ENCODE measurements at places on chromosomes 4 and X.
A peak's percentile ranks its signal among the peaks of the same experiment; 100 is the strongest.

GRCh38 chr4:179836179-179837075 is 2394.2 kb upstream of the AGA start:
- H3K36me3 ChIP-seq: no peaks in the 10 kb centered on the region
- no peak overlapping the region for H3K27ac ChIP-seq
- no peaks in the 10 kb centered on the region for H3K27me3 ChIP-seq
- DNase-seq: no peak
- no peaks in the 10 kb centered on the region for H3K4me1 ChIP-seq

DNA sequence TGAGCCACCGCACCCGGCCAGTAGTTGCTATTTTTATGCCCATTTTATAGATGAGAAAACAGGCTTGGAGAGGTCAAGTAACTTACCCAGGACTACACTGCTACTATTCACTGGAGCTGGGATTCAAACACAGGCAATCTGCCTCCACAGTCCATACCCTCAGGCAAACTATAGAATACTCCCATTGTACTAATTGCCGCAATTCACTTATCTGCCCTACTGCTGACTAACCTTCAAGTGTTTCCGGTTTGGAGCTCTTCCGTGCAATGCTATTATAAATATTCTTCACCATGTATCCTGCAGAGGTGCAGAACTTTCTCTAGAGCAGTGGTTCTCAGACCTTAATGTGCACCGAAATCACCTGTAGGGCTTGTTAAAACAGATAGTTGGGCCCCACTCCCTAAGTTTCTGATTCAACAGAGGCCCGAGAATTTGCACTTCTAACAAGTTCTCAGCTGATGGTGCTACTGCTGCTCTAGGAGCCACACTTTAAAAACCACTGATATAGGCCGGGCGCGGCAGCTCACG is 1.9 kb upstream of the G3BP2 start:
- H3K4me1 ChIP-seq: peaks cover 25% of the 10 kb centered on the region
- no peak for DNase-seq
- H3K27me3 ChIP-seq: no peaks in the 10 kb centered on the region
- no peak overlapping the region for H3K27ac ChIP-seq
- no peak overlapping the region for H3K4me3 ChIP-seq

- no peak for DNase-seq
- peaks cover 3% of the 10 kb centered on the region for H3K36me3 ChIP-seq
- peaks cover 12% of the 10 kb centered on the region for H3K4me1 ChIP-seq
- H3K27me3 ChIP-seq: no peaks in the 10 kb centered on the region
- H3K4me3 ChIP-seq: no peak overlapping the region
These were observed 62.0 kb downstream of the MBNL3 start for GRCh38 chrX:132426695-132427281.

DNA sequence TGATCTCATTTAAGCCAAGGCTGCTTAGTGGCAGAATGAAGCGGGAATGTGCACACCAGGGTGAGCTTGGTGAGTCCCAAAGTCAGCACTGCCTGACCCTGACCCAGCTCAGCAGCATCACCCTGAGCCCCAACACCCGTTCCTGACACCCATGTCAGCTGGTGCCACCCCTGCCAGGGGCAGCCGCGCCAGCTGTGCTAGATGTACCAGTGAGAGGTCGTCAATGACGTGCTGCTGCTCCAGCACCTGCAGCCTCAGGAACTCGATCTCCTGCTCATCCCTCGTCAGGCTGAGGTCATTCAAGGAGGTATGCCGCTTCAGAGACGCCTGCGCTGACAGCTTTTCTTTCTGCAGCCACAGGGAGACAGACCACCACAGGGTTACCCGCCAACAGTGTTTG is 61.7 kb upstream of the C4orf50 start:
- no peaks in the 10 kb centered on the region for H3K4me1 ChIP-seq
- no peak overlapping the region for H3K4me3 ChIP-seq
- DNase-seq: no peak

- H3K27ac ChIP-seq: no peak overlapping the region
- H3K27me3 ChIP-seq: peaks cover 5% of the 10 kb centered on the region
- no peak overlapping the region for H3K4me3 ChIP-seq
- no peaks in the 10 kb centered on the region for H3K36me3 ChIP-seq
- DNase-seq: no peak
These were observed 126.2 kb downstream of the SORBS2 start for GRCh38 chr4:185685804-185686203.

DNA sequence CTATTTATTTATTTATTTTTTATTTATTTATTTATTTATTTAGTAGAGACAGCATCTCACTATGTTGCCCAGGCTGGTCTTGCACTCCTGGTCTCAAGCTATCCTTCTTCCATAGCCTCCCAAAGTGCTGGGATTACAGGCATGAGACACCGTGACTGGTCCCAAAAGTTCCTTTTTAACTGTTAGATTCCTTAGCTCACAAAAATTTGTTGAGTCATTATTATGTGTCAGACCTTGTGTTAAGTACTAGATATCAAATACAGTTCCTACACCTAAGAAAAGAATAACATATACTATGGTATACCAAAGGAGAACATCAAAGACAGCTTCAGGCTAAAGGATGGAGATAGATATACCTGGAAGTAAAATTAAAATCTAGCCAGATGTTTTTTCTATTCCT is 11.6 kb downstream of the FGA start:
- H3K36me3 ChIP-seq: no peaks in the 10 kb centered on the region

- no peak overlapping the region for H3K27ac ChIP-seq
- H3K4me1 ChIP-seq: peaks cover 19% of the 10 kb centered on the region
- H3K27me3 ChIP-seq: peaks cover 72% of the 10 kb centered on the region
- peak overlapping the region; percentile 77 for H3K4me3 ChIP-seq
- no peaks in the 10 kb centered on the region for H3K36me3 ChIP-seq
These were observed 151.2 kb upstream of the SLC4A4 start for GRCh38 chr4:71187404-71188155.

DNA sequence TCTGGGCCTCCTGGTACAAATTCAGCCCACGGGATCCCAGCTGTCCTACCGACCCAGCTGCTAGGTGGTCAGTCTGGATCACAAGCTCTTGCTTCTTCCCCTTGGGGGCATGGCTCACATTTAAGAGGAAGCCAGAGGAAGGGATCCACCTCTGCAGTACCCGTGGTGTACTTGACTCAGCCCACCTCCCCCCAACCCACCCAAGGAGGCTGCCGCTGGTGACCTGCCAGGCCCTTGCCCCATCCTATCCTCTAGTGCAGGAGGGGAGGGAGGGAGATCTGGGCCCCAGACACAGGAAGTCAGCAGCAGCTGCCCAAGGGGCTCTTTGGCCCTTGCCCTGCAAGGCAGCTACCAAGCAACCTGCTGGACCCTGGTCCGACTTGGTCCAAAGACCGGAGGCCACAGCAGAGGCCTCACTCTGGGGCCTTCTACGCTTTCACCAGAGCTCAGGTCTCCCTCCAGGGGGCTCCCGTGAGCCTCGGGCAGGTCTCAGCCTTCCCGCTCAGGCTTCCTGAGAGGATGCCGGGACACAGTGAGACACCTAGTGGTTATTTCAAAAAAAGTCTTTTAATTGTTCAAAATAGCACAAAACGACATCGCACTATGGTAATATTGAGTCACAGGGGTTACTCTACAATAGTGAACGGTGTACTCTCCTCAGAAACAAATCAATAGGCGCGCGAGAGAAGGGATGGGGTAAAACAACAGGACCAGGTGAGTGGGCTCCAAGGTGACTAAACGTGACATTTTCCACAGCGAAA is 2.7 kb upstream of the RENBP start:
- peak overlapping the region; percentile 41 for H3K4me3 ChIP-seq
- H3K4me1 ChIP-seq: peaks cover 25% of the 10 kb centered on the region
- DNase-seq: peak; percentile 79
- peak overlapping the region; percentile 81 for H3K27ac ChIP-seq

- H3K27me3 ChIP-seq: peaks cover 8% of the 10 kb centered on the region
- no peak overlapping the region for H3K4me3 ChIP-seq
- DNase-seq: no peak
- no peaks in the 10 kb centered on the region for H3K36me3 ChIP-seq
These were observed 289.7 kb downstream of the STK32B start for GRCh38 chr4:5340991-5341451.

- H3K4me1 ChIP-seq: peaks cover 14% of the 10 kb centered on the region
- peaks cover 8% of the 10 kb centered on the region for H3K36me3 ChIP-seq
- no peak overlapping the region for H3K4me3 ChIP-seq
- H3K27me3 ChIP-seq: no peaks in the 10 kb centered on the region
- DNase-seq: no peak
- no peak overlapping the region for H3K27ac ChIP-seq
These were observed 3.5 kb upstream of the PGRMC2 start for GRCh38 chr4:128291096-128291495.

- no peaks in the 10 kb centered on the region for H3K36me3 ChIP-seq
- H3K27me3 ChIP-seq: peaks cover 15% of the 10 kb centered on the region
- H3K4me3 ChIP-seq: no peak overlapping the region
- no peaks in the 10 kb centered on the region for H3K4me1 ChIP-seq
These were observed 11.6 kb upstream of the ARHGAP36 start for GRCh38 chrX:131046596-131046995.

DNA sequence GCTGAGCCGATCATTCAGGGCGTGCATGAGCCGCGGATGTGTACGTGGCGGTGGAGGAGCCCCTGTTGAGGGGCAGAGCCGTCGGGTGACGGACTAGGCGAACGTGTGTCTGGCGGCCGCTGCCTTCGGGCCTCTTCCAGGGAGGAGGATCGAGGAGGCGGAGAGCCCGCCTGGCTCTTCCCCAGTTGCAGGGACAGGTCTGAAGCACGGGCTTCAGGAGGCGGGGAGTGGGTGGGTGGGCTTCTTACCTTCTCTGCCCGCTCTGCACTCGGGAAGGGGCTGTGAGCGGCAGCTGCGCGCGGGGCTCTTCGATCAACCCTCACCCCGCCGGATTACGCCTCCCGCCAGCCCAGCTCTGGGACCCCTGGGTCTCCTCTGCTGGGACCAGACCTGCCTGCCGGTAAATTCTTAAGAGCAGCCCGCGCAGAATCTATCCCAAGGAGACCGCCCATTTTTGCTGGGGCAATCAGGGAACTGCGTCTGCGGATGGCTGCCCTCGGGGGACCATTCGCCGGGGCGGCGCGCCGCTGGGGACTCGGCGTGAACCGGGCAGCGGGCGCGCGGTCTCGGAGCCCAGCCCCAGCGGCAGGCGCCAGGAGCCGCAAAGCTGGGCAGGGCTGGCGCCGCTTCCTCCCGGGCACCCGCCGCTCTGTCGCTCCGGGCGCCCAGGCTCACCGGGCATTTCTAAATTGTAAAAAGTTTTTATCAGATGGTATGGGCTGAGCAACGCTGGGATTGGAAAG is 4.9 kb downstream of the PLAC8 start:
- H3K27me3 ChIP-seq: peaks cover 3% of the 10 kb centered on the region
- peak overlapping the region; percentile 99 for H3K27ac ChIP-seq
- peak; percentile 67 for DNase-seq
- H3K36me3 ChIP-seq: peaks cover 55% of the 10 kb centered on the region
- H3K4me1 ChIP-seq: peaks cover 47% of the 10 kb centered on the region
- H3K4me3 ChIP-seq: peak overlapping the region; percentile 96

DNA sequence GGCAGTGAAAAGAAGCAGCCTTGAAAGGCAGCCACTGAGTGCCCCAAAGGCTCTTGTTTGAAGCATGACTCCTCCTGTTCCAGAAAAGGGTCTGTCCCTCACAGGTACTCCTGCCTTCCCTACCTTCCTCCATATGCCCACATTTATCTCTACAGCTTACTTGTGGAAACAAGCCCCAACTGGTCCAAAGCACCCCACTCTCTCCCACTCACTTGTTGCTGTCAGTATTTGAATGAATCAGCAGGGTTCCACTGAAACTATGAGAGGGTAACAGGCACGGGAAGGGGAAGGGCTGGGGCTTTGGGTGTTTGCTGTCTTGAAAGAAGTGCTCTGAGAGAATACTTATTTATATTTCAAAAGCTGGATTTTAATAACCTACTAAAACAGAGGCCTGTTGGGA is 34.9 kb downstream of the GPR143 start:
- no peaks in the 10 kb centered on the region for H3K27me3 ChIP-seq
- peaks cover 5% of the 10 kb centered on the region for H3K36me3 ChIP-seq
- DNase-seq: no peak
- H3K27ac ChIP-seq: peak overlapping the region; percentile 29

DNA sequence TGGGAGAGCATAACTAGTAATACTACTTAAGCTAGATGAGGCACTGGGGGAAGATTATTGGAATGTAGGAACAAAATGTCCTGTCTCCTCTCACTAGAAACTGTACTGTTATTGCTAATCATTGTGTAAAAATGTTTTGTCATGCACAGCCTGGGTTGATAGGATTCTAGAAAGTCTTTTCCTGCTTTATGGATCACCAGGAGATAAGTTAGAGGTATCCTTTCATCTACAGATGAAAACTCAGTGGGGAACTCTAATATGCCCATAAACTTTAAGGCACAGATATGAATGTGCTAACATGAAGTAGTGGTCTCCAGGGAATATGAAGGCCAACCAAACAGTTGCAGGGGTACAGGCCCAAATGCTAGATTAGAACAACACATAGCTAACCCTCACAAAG is 57.5 kb downstream of the SRPX start:
- no peak for DNase-seq
- H3K4me3 ChIP-seq: no peak overlapping the region
- no peaks in the 10 kb centered on the region for H3K36me3 ChIP-seq

DNA sequence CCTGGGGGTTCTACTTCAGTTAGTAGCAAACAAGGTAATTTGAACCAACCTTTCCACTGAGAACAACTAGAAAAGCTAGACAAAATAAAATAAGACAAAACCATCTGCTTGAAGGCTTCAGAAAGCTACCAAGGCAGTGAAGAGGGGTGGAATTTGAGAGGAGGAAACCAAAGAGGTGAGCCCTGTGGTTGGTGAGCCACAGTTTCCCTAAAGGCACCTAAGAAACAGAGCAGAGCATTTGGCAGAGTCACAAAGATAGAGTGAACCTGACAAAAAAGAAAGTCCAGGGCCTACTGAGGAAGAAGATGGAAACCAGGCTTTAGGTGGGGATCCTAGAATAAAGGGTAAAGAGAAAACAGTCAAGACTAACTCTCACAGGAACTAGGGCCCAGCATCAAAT is 44.3 kb downstream of the CHST7 start:
- H3K27me3 ChIP-seq: peaks cover 33% of the 10 kb centered on the region
- no peak overlapping the region for H3K4me3 ChIP-seq
- H3K36me3 ChIP-seq: peaks cover 49% of the 10 kb centered on the region
- no peak for DNase-seq

- H3K4me1 ChIP-seq: peaks cover 16% of the 10 kb centered on the region
- DNase-seq: peak; percentile 72
- H3K36me3 ChIP-seq: peaks cover 2% of the 10 kb centered on the region
- peak overlapping the region; percentile 81 for H3K4me3 ChIP-seq
- peak overlapping the region; percentile 86 for H3K27ac ChIP-seq
These were observed 36.6 kb downstream of the CCNG2 start for GRCh38 chr4:77193511-77194102.

DNA sequence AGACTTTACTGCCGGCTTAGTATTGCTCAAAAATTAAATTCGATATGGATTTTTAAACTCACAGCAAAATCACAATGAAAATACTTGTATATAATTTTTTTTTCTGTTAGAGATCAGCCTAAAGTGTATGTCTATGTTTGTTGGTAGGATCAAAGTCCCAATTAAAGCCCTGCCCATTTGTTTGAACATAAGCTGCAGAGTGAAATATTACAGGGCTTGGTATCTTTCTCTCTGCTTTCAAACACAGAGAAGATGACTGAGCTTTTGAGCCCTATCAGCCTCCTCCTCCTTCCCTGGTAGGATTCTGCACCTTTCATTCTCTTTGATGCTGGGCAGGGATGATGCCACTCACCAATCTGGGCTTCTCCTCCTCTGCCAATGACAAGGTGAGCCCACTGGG is 345.4 kb downstream of the PPP1R2C start:
- H3K27ac ChIP-seq: no peak overlapping the region
- no peaks in the 10 kb centered on the region for H3K27me3 ChIP-seq

- no peak overlapping the region for H3K4me3 ChIP-seq
- H3K27me3 ChIP-seq: peaks cover 21% of the 10 kb centered on the region
- no peak for DNase-seq
- no peaks in the 10 kb centered on the region for H3K36me3 ChIP-seq
These were observed 4.6 kb upstream of the GRID2 start for GRCh38 chr4:92299152-92299551.

Measured in activated naive CD8-positive, alpha-beta T cell treated with anti-CD3 and anti-CD28 coated beads for 36 hours (primary cell).